ENCODE measurements at places on chromosomes 7 and 10.

GRCh38 chr10:22700489-22700888 lies 13.9 kb downstream of the PIP4K2A start:
- no peak for DNase-seq

DNA sequence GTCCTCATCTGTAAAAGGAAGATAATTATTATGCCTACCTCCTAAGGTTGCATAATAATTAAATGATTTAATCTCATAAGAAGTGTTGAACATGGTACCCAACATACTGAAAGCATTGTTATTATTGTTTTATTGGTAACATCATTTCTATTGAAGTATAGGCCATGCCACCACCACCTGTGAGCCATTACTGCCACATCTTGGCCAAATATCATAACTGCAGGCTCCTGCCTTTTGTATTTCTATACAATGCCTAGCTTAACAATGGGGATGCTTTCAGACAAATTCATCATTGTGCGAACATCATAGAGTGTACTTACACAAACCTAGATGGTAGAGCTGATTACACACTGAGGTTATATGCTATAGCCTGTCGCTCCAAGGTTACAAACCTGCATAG lies 61.1 kb upstream of the NPSR1 start:
- DNase-seq, result no peak

DNA sequence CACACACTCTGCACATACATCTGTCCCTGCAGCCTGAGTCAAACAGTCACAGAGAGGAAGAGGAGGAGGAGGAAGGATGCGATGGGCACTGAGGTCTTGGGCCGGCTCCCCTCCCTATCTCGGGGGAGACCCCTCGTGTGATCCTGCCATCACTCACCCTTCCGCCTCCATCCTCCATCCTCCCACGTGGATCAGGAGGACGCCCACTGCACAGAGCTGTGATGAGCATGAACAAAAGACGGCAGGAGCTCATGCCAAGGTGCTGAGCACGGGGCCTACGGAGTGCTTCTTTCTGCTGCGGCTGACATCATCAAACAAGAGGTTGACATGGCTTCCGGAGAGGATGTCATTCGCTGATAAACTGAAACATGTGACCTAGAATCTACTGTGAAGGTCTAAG lies 68.0 kb downstream of the DIP2C start:
- no peak for DNase-seq

DNA sequence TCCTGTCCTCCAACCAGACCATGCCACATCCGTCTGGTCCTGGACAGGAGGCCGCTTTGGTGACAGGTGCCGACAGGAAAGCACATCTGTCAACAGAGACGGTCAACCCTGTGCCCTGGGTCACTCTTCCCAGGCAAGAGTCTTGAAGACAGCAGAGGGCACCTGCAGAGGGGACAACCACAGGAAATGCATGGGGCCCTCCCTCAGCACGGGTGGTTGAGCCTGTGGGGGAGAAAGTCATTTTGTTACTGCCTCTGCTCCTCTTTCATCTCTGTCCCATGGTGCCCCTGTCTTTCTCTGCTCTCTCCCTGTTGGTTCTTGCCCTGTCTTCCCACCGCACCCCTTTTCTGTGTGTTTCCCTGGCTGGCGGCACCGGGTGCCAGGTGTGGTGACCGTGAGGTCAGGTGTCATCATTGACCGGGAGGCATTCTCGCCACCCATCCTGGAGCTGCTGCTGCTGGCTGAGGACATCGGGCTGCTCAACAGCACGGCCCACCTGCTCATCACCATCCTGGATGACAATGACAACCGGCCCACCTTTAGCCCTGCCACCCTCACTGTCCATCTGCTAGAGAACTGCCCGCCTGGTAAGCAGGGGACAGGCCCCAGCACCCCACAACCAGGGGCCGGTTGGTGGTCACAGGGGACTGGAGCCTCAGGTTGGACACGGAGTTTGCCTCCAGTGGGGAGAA lies 17.6 kb upstream of the VSIR start:
- no peak for DNase-seq

GRCh38 chr10:125103924-125104323 lies 56.4 kb downstream of the CTBP2 start:
- DNase-seq, result no peak

DNA sequence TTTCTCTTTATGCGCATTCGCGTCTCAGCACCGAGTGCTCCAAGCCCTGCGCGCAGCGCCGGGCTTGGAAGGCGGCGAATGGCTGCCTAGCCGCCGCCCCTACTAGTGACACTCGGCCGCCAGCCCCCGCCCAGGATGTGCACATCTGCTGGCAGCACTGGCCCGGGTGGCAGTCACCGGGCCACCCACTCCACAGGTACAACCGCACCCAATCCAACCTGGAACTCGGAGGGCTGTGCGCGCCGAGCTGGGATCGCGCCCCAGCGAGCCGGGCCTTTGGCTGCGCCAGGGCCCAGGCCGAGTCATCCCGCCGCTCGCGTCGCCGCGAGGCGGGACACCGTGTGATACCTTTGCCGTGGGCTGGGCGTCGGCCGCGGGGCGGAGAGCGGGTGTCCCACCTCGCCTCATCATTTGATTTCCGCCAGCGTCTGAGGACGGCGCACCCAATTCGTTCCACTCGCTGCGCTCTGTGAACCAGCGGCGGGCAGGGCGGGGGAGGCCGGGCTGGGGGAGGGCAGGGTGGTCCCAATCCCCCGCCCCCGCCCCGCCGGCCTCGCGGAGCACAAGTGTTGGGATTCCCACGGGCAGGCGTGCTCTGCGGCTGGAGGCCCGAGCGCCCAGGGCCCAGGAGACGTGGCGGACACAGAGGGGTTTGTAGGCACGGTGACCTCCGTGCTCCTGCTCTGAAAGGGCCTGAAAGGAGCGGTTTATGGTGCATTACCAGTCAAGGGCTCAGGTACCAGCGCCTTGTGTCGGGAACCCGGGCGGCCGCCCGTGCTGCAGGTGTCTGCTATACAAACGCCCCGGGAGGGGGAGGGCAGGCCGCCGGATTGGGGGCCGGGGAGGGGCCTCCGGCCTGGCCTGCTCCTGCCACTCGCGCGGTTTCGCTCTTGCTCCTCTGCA lies 17.8 kb upstream of the PTF1A start:
- DNase-seq, result no peak

DNA sequence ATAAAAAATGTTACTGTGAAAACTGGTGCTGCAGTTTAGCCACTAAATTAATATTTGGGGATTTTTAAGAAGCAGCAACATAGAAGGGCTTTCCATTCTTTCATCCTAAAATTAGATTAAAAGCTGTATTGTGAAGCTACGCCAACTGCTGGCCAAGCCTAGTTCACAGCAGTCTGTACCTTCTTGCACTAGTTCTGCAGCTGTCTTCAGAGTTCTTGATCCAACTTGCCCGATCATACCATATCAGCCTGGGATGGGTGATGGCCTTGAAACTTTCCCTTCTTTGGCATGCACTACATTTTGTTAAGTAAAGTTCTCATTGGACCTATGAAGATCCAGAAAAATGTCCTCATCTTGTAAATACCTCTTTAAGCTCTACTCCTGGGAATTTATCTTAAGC lies 20.3 kb upstream of the PANK1 start:
- no peak for DNase-seq

- no peak for DNase-seq
These were observed 43.0 kb upstream of the SLIT1 start for GRCh38 chr10:97228775-97229157.

GRCh38 chr10:62075414-62075813 lies 173.9 kb downstream of the ARID5B start:
- no peak for DNase-seq

DNA sequence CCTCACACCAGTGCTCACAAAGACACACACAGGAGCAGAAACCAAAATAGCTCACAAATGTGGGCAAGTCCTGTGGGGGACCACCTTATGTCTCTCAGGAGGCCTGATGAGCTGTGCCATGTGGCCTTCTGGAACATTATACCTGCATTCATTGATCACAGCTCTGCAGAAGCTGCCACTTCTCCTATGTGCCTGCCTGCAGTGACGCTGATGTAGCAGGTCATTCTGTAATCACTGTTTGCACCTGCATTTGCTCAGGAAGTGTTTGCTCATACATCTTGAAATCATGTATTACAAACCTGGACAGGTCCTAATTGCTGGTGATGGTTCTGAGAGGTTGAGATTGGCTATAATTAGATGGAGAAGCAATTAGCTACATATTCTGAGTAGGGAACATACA lies 310.2 kb downstream of the AUTS2 start:
- DNase-seq, result no peak

DNA sequence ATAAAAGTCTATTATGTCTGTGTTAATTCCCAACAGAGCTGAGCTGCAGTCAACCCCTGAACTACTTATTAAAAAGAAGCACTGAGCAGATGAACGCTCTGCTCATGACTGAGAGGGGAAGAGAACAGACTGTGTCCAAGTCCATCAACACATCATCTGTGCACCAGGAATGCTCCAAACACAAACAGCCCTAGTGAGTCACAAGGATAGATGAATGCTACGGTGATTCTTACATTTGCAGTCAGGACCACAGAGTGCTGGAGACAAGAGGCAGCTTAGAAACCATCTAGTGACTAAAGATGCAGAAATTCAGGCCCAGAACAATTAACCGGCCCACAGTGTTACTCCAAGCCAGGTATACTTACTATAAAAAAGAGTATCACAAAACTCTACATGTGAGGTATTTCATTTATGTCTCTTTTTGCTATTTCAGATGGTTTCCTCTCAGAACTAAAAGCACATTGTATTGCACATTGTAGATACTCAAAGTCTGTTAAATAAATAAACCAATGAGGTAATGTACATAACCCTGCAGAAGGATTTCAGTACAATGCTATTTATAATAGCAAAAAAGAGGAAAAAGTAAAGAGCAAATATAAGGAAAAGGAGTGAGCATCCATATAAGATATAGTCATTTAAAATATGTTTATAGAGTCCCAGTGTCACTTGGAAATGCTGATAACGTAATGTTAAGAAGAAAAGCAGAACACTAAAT lies 159.2 kb downstream of the KCNMA1 start:
- no peak for DNase-seq

DNA sequence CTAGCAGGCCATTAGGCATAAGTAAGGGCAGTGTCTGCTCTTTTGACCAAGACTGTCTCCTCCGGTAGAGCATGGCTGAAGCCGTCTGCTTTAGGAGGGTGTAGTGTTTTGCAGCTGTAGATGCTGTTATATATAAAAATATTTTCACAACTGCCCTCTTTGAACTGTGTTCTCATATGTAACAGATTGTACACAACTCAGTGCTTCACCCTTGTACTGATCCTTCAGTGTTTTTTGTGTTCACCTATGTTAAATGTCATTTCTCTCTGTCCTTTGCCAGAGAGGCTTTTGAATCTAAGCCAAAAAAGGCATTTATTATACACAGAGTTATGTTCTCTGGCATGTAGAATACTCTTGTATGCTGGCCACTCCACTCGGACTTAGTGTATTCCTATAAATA lies 135.5 kb downstream of the BICC1 start:
- no peak for DNase-seq

- no peak for DNase-seq
These were observed 111.4 kb upstream of the JCAD start for GRCh38 chr10:30170814-30171213.

DNA sequence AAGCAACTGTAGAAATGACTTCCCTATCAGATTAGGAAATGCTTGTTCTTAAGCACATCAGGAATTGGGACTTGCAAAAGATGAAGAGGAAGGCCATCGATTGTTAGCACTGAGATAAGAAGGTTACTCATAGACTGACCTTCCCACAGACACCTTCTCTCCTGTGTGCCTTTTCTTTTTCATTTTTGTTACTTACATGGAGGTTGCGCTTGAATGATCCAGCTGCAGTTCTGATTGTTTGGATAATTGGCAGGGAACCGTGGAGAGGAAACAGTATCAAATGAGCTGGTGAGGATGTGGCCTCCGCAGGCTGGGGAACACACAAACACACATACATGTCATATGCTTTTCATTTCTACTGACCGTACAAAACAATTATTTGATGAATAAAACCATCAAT lies 134.9 kb upstream of the RSU1 start:
- no peak for DNase-seq

DNA sequence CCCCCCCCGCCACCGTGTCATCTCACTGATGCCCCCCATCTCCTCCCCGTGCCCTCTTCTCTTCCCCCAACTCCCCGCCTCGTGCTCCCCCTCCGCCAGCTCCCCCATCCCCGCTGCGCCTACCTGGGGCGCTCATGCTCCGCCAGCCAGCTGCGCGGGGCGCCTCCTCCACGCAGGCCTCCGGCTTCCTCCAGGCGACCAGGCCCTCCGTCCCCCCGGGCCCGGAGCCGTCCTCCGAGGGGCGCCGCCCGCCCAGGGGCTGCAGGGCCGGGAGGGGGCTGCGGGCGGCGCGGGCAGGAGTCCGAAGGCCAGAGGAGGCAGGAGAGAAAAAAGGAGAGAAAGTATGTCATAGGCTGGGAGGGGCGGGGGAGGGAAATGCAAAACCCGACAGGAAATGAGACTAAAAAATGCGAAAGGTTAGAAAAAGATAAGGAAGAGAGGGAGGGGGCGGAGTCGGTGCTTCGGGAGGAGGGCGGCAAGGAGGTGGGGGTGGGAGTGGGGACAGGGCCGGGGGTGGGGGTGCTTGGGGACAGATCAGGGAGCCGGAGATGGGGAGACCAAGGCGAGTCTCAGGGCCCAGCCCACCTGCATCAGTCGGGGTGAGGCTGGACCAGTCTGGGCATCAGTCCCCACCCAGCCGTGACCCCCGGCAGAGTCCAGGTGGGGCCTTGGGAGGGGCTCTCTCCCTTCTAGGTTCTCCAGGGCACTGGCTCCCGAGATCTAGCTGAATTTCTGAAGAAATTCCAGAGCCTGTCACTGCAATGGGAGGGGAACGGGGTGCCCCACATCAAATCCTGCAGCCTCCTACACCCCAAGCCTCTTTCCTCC lies at the start of gene CARD11:
TSS of gene CARD11 (minus strand) at position 324 of the 828 bp plus-strand sequence. CDS start 85,361 bp downstream, outside the sequence.
- DNase-seq, result peak; percentile 83

GRCh38 chr10:118033905-118034304 lies 12.8 kb downstream of the RAB11FIP2 start:
- DNase-seq, result no peak

GRCh38 chr10:9535744-9536143 lies 1481.3 kb downstream of the GATA3 start:
- DNase-seq, result no peak

DNA sequence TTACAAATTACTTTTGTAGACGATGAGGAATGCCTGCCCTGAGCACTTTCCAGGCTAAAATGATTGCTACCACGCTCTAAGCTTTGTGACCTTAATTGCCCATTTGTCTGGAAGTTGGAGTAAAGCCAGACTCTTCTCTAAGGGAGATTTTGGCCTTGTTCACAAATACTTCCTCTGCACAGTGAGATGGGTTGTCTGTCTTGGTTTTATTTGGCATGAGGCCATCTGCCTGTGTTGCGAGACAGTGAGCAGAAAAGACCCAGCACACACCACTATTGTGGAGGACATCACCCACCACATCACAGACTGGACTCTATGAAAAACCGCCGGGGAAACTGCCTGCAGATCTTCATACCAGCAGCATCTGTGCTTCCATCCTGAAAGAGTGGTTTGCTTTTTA lies 138.4 kb downstream of the BICC1 start:
- no peak for DNase-seq

DNA sequence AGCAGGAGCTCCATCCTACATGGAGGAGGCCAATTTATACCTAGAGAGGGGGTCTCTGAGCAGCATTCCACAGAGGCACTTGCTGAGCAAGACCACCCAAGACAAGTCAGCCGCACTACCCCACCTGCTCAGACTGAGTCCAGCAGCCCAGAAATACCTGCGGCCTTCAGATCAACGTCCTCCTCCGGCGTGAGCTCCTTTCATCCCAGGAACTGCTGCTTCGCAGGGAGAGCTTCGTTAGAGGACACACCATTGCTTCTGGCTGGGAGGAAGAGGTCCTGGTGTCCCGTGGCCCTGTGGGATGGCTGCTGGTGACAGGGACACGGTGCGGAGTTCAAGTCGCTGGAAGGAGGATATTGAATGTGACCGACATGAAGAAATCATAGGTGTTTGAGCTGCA lies 216.9 kb upstream of the PPP2R2D start:
- no peak for DNase-seq

- DNase-seq, result no peak
These were observed 171.0 kb downstream of the TRIL start for GRCh38 chr7:28787106-28787505.
